ENCODE measurements at places on chromosomes 13 and 19. TPM values are rescaled to one million over a fixed set of nuclear protein-coding genes. Genes with fewer than 3 reads are reported as not detected.

Gene ADGRE2
- total RNA-seq = 1.2 TPM

Gene ZNF560
- total RNA-seq = 0.05 TPM

Gene ZNF83
- total RNA-seq = 29.6 TPM

Gene ATP1A3
- 1.2 TPM for total RNA-seq

Gene PRSS57
- 8.5 TPM for total RNA-seq

Gene LAIR1
- total RNA-seq = 127 TPM

Gene TNNI3
- 0.14 TPM for total RNA-seq

Gene LRG1
- total RNA-seq = 0.52 TPM

Gene ONECUT3
- total RNA-seq = under 0.01 TPM

Gene ZGLP1
- 2.3 TPM for total RNA-seq

Gene NKG7
- total RNA-seq = 10.5 TPM

Gene ZNF433
- total RNA-seq = 2.0 TPM

Gene CYP2S1
- 0.99 TPM for total RNA-seq

Gene C19orf81
- 0.61 TPM for total RNA-seq

Gene TMEM86B
- total RNA-seq = 1.7 TPM

Gene METTL21C
- not detected for total RNA-seq

Gene INTS6
- total RNA-seq = 36.1 TPM

Gene ELSPBP1
- 0.24 TPM for total RNA-seq

Gene DLEU7
- total RNA-seq = 27.9 TPM

Gene NOVA2
- total RNA-seq = 0.09 TPM

Gene CUL4A
- total RNA-seq = 41.6 TPM

Gene DENND1C
- total RNA-seq = 6.8 TPM

Gene CLEC17A
- 1.2 TPM for total RNA-seq

Gene KCNN1
- total RNA-seq = 1.3 TPM

Gene RASIP1
- 3.3 TPM for total RNA-seq

Gene RNF17
- 0.05 TPM for total RNA-seq

Gene ZNF524
- 13.3 TPM for total RNA-seq
